ENCODE measurements at places on chromosomes 7 and 10.
A peak's percentile ranks its signal among the peaks of the same experiment; 100 is the strongest.

- DNase-seq: no peak
These were observed 142.8 kb downstream of the DGKB start for GRCh38 chr7:14759785-14760184.

GRCh38 chr7:139994356-139994755 lies 68.4 kb downstream of the PARP12 start:
- no peak for DNase-seq

DNA sequence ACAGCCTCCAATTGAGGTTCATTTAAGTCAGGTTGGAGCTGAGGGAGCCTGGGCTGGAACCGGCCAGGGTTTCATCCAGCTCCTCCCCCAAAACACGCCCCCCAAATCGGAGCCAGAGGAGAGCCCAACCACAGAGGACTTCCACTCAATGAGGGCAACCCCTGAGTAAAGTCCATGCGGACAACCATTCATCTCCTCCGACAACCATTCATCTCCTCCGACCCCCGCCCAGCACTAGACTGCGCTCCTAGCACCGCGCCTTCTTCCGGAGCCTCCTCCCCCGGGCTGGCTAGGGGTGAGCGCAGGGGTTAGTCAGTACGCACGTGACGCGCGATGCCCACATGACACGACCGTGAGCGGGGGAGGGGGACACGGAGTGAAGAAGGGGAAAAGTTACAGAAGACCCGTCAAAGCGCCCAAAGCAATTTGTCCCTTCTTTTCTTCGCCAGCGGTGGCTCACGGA lies 1.4 kb downstream of the MAGI2 start:
- no peak for DNase-seq

DNA sequence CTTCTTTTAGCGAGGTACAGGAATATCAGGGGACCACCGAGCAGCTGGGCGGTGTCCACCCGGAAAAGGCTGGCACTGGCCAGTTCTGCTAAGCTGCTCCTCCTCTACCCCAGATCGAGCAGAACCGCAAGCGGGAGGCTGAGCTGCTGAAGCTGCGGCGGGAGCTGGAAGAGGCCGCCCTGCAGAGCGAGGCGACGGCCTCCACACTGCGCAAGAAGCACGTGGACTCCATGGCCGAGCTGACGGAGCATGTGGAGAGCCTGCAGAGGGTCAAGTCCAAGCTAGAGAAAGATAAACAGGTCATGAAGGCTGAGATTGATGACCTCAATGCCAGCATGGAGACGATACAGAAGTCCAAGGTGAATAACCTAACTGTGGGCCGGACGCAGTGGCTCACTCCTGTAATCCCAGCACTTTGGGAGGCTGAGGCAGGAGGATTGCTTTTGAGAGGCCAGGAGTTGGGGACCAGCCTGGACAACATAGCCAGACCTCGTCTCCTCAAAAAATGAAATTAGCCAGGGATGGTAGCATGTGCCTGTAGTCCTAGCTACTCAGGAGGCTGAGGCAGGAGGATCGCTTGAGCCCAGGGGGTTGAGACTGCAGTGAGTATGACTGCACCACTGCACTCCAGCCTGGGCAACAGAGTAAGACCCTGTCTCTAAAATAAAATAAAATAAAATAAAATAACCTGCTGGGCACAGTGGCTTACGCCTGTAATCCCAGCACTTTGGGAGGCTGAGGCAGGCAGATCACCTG lies 15.3 kb downstream of the MYH16 start:
- DNase-seq: no peak

- DNase-seq: no peak
These were observed 246.1 kb downstream of the DNAJB9 start for GRCh38 chr7:108815815-108816214.

DNA sequence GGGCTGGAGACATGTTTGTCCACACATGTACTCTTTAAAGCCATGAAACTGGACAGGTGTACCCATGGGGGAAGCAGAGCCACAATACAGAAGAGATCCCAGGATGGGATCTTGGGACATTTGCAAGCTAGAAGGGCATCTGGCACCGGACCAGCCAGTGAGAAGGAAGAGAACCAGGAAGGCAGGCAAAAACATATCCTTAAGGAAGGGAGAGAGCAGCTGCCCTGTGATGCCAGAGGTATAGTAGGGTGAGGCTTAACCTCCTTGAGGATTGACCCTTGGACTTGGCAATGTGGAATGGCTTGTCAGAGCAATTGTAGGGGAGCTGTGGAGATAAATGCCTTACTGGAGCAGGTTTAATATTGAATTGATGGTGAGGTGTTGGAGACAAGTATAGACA lies 17.9 kb upstream of the SUV39H2 start:
- no peak for DNase-seq

- peak; percentile 34 for DNase-seq
These were observed 17.6 kb upstream of the EXOC6 start for GRCh38 chr10:92830478-92831389.

DNA sequence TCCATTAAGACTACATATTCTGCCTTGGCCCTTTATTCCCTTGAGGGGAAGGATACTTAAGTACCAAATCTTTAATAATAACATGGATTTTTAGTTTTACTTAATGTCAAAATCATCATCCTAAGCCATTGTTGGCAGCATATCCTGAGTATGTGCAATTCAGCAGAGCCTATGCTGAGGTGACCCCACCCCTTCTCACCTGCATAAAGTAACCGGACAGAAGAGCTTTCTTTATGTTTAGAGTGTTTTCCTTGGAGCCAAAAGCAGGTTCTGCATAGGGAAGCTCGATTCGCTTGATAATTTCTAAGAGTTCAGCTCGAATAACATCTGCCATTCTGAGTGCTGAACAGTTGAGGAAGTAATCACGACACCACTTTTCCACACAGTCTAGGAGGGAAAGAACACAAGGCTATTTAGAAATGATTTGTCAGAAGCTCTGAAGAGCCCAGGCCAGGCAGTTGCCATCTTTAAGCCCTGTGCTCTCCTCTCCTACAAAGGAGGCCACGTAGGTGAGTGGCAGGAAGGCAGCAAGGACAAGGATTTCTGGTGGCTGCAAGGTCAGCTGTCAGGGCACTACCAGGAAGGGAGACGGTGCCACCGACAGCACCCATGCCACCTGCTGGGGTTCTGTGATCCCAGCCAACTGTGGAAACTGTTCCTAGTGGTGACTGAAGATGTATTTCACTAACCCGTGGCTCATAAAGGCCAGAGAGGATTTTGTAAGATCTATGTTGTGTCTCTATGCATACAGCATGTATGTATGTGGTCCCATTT lies 15.6 kb downstream of the BCCIP start:
- no peak for DNase-seq

- DNase-seq: no peak
These were observed 173.6 kb upstream of the CXCL12 start for GRCh38 chr10:44558521-44558920.

DNA sequence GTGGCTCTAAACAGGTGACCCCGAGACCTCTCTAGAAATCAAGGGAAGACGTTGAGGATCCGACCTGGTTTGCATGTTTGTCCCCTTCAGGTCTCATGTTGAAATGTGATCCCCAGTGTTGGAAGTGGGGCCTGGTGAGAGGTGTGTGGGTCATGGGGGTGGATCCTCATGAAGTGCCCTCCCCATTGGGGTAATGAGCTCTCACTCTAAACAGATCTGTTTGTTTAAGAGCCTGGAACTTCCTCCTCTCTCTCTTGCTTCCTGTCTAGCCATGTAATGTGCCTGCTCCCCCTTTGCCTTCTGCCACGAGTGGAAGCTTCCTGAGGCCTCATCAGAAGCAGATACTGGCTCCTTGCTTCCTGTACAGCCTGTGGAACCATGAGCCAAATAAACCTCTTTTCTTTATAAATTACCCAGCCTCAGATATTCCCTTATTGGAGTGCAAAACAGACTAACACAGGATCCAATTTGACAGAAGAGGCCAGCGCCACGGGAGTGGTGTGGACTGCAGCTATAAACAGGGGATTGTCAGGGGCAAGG lies 10.8 kb upstream of the POLM start:
- DNase-seq: no peak

- DNase-seq: no peak
These were observed 1132.0 kb downstream of the SORCS1 start for GRCh38 chr10:106032450-106033002.

GRCh38 chr7:4113976-4114375 lies 568.1 kb upstream of the FOXK1 start:
- no peak for DNase-seq

GRCh38 chr7:83550100-83550499 lies 98.8 kb downstream of the SEMA3E start:
- no peak for DNase-seq

DNA sequence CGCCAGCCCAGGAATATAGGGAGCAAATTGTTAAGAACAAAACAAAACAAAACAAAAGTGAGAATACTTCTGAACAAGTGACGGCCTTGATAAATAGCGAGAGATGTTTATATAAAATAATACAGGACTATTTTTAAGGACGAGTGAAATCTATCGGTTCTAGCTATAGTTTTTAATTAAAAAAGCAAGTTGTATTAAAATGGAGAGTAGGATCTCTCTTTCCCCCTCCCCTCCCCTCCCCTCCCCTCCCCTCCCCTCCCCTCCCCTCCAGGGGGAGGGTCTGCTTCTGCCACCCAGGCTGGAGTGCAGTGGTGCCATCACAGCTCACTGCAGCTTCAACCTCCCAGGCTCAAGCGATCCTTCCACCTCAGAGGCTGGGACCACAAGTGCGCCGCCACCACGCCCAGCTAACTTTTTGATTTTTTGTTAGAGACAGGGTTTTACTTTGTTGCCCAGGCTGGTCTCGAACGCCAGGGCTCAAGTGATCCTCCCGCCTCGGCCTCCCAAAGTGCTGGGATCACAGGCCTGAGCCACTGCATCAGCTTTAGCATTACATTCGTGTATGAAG lies 440 bp upstream of the TCAF1 start:
- no peak for DNase-seq

DNA sequence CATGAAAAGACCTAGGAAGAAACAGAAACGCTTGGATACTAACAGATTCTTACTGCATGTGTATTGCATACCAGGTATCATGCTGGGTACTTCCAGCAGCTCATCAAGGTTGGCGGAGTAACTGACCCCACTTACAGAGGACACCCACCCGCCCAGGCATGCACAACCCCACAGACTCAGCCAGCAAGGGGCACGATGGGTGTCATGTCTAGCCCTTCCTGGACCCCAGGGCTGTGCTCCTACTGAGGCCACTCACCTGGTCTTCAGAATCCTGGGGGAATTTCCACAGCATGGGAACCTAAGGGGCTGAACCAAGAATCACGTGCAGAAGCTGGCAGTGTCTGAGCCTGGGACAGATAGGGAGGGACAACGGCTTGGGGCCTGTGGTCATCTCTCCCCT lies 134.1 kb upstream of the ZNF32 start:
- no peak for DNase-seq

DNA sequence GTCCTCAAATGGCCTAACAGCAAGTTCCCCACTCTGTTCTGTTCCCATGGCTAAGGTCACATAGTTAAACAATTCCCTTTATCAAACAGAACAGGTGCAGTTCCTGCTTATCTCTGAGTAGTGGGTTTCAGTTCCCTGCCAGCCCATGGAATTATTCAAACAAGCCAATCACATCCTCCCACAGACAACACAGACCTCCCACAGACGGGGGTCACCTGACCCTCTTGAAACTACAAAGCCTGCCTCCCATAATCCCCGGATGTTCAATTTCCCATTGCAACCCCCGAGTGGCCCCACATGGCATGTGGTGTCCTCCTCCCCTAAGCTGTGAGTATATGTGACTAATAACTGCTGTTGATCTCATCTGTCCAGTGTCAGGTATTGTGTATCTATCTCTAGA lies 64.1 kb downstream of the TMEM168 start:
- DNase-seq: no peak

- no peak for DNase-seq
These were observed 15.7 kb upstream of the SEMA3A start for GRCh38 chr7:84210301-84210700.

Measured in activated CD4-positive, alpha-beta T cell treated with anti-CD3 and anti-CD28 coated beads, Interleukin-10, Interleukin-2, amounts not matched to agents 100 ng/mL and 50 ng/mL, durations not matched to agents 16 hours and 8 hours (primary cell).